ENCODE measurements at places on chromosomes 11 and 22.

GRCh38 chr11:111631666-111632039 lies 29.4 kb downstream of the SIK2 start:
- no peak for DNase-seq

- no peak for DNase-seq
Measured at GRCh38 chr11:44862558-44863101, 88.1 kb downstream of the TP53I11 start.

GRCh38 chr11:3157381-3158130 lies 7.6 kb downstream of the OSBPL5 start:
- DNase-seq: no peak

DNA sequence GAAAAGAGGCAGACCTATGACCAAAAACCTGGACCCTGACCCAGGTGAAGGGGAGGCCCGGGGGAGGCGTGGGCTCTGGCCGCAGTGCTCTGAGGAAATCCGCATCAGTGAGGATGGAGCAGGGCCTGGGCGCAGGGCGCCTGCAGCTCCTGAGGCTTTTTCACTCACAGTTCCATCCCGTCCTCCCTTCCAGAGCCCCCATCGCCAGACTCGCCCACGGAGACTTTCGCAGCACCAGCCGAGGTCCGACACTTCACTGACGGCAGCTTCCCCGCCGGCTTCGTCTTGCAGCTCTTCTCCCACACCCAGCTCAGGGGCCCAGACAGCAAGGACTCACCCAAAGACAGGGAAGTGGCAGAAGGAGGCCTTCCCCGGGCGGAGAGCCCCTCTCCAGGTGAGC lies 5.4 kb downstream of the SPINDOC start:
- no peak for DNase-seq

DNA sequence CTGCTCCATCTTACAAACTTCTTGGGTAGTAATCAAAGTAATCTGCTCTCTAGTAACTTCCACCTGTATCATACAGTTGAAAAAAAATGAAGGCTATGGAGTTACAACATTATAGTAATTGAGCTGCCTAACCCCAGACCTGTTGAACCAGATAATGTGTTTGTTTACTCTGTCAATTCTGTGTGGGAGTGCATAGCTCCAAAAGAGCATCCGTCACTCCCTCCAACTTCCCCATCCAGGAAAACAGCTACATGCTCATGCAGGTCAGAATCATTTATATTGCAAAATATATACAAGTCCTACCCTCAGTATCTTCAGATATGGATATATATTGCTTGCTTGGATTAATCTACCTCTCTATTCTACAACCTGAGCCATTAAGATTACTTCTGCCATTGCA lies 244.0 kb upstream of the ANO5 start:
- no peak for DNase-seq

DNA sequence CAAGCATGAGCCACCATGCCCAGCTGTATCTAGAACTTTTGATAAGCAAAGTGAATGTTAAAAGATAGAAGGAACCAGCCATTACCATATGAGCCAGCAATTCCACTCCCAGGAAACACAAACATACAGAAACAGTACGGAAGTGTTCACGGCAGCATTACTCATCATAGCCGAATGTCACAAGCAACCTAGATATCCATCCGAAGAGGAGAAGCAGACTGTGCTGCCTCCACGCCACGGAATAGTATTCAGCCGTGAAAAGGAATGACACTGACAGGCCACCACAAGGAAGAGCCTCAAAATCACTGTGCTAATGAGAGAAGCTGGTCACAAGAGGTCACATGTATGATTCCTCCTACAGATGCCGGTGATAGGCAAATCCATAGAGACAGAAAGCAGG lies 17.6 kb upstream of the MGAT3 start:
- no peak for DNase-seq

- DNase-seq: no peak
Measured at GRCh38 chr22:30251711-30252110, 5.2 kb upstream of the LIF start.
